ENCODE measurements at places on chromosomes 11 and 22.
A peak's percentile ranks its signal among the peaks of the same experiment; 100 is the strongest.

DNA sequence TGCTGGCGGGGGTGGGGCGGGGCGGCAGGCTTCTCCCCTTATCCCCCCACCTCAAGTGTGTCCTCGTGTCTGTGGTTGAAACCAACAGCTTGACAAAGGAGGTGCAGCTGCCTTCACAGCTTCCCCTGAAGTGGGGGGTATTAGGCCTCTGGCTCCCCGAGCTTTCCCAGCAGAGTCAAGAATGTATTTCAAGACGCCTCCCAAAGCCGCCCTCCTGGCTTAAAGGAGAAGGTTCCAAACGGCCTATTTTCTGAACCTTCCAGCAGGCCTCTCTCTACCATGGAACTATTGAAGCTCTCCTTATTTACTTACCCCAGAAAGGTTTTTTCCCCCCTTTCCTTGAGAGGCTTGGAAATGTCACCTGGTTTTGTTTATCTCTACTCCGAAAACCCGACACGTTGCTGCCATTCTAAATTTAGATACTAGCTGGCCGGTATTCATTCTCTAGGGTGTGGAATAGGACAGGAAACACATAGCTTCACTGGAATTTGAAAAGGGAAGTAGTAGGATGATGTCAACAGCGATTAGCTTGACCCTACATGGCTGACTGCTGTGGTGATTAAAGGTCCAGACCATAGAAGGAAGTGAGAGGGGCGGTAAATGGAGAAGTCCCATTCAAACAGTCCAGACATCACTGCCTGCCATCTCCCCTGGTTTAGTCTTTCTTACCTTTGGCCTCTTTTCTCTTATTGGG lies 671 bp upstream of the PICALM start:
- peaks cover 22% of the 10 kb centered on the region for H3K36me3 ChIP-seq
- peak overlapping the region; percentile 95 for H3K27ac ChIP-seq
- H3K4me3 ChIP-seq = peak overlapping the region; percentile 98

DNA sequence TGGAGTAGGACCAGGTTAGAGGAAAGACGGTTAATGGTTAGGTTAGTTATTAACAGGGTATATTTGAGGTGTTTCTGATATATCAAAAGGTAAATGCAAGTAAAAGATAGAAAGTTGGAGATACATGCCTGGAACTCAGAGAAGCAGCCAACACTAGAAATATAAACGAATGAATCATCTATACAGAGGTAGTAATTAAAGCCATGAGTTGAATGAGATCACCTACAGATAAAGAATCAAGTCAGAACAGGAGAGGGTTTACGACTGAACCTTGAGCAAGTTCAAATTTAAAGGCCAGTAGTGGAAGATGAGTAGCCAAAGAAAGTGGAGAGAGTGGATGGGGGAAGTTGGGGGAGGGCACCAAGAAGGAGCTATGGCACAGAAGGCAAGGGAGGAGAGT lies 73.9 kb downstream of the SPON1 start:
- DNase-seq = no peak
- no peak overlapping the region for H3K27ac ChIP-seq
- peaks cover 4% of the 10 kb centered on the region for H3K27me3 ChIP-seq
- H3K4me3 ChIP-seq = no peak overlapping the region
- no peaks in the 10 kb centered on the region for H3K4me1 ChIP-seq

GRCh38 chr11:75896843-75897419 lies 81.9 kb downstream of the UVRAG start:
- no peak for DNase-seq
- no peak overlapping the region for H3K4me3 ChIP-seq
- no peak overlapping the region for H3K27ac ChIP-seq
- peaks cover under 1% of the 10 kb centered on the region for H3K36me3 ChIP-seq

- peaks cover 17% of the 10 kb centered on the region for H3K36me3 ChIP-seq
- no peaks in the 10 kb centered on the region for H3K27me3 ChIP-seq
- peak overlapping the region; percentile 87 for H3K4me3 ChIP-seq
- peaks cover 53% of the 10 kb centered on the region for H3K4me1 ChIP-seq
These were observed 1.2 kb upstream of the ARRB1 start for GRCh38 chr11:75352588-75353206.

DNA sequence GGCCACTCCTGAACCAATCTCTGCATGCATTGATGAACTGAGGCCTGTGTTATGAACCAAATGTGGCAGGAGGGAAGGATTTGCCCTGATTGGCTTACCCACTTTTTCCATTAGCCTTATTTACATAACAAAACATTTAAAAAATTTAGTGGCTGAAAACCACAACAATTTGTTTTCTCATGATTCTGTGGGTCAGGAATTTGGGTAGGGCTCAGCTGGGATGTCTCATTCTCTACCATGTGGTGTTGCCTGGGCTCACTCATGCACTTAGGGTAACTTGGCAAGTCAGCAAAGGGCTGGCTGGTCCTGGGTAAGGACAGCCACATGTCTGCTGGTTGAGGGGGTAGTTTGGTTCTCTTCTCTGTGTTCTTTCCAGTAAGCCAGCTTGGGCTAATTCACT lies 35.1 kb upstream of the CYP2R1 start:
- no peak overlapping the region for H3K27ac ChIP-seq
- no peak overlapping the region for H3K4me3 ChIP-seq
- peaks cover 16% of the 10 kb centered on the region for H3K36me3 ChIP-seq
- no peaks in the 10 kb centered on the region for H3K27me3 ChIP-seq
- no peak for DNase-seq
- no peaks in the 10 kb centered on the region for H3K4me1 ChIP-seq

Data from activated CD8-positive, alpha-beta T cell treated with anti-CD3 and anti-CD28 coated beads, Interleukin-2, amount 10 ng/mL, durations not matched to agents 7 days and 5 days (primary cell).